ENCODE measurements at places on chromosomes 7 and 10.

- no peak for DNase-seq
Observed at GRCh38 chr7:155032978-155033377, 30.1 kb upstream of the PAXIP1 start.

DNA sequence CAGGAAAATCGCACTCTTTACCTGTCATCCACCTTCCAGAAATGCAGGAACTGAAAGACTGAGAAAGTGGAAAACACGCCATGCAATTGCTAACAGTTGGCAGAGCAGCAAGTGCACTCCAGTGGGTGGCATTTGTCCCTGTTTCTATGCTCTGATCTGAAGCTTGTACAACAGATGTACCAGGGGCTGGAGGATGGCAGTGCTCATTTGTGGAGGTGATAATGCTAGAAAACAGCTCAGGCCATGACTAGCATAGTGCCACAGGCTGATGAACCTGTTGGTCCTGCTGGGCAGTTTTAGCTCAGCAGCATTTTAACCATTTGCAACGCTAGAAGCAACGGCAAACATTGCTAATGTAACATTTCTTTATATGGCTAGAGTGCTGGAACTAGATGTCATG is 199.9 kb upstream of the NRP1 start:
- DNase-seq: no peak

DNA sequence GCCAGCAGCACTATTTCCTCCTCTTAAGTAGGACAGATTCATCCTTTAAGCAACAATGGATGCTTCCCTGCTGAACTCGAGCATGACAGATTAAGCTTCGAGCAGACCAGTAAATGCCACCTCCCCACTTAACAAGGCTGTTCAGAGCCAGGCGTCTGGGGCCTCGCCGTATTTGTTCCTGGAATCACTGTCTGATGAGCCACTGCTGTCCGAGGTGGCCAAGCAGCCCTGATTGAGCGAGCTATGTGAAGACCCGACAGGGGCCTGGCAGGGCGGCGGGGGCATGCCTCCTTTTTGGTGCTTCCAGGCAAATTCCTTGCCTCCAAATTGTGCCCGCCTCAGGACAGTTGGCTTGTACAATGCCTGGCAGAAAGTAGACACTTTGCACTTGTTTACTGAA is 862.6 kb downstream of the NRG3 start:
- no peak for DNase-seq

DNA sequence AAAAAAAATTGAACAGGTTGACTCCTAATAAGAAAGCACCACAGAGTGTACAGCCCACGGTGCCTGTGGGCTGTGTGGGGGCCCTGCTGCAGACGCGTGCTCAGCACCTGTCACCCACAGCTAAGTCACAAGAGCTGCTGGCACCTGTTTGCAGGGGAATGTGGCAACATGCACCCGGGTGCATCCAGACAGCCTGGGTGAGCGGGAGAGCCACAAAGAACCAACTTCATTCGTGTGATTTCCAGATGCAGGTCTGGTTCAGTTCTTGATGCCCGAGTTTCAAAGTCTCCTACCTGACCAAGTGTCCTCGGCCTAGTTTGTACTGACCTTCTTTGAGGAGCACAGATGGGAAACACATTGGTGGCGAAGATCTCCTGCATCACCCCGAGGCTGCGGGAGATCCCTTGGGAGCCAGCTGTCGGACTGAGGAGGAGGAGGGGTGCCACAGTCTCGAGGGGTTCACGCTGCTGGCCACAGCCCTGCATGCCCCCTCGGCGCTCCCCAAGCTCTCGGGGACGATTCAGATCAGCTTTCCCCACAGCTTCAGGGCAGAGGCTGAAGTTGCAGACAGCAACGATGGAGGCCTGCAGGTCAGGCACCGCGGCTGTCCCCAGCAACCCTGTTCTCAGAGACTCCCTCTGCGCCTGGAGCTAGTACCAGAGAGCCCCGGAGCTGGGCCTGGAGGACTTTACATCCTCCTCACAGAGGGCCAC is 35.3 kb downstream of the AMZ1 start:
- no peak for DNase-seq

DNA sequence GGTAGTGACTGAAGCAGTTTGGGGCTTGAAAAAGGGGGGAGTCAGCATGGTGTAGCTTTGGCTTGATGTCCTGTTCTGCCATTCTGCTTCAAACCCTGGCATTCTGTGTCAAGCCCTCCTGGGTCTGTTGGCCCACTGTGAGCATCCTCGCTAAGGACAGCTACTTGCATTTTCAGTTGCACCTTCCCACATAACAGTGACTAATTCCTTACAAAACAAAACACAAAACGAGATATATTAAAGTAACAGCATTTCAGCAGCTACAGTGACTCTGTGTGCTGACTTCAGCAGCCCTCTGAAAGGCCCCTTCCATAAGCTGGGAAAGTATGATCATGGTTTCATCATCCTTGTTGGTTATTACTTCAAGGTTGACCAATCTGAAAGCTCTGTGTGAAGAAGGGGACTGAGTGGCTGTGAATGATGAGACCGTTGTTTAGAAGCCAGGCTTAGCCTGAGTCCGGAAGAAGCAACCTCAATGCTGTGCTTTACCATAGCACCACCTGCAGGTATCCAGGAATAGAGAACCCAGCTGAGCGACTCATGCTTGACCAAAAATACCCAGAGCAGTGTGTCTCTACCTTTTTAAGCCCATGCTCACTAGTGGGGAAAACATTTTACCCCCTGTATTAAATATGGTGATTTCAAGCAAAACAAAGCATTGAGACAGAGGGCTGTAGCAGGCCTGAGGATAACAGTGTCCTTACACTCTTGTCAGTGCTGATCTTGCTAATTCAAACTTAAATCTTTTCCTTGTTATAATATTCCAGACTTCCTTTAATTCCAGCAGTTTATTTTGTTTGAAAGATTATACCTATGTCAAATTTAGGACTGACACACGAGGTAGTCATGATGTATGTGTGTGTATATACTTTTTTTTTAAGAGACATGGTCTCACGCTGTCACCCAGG is 42.6 kb upstream of the CC2D2B start:
- DNase-seq: peak; percentile 51

GRCh38 chr7:25358926-25359325 is 130.6 kb upstream of the NPVF start:
- DNase-seq: no peak

DNA sequence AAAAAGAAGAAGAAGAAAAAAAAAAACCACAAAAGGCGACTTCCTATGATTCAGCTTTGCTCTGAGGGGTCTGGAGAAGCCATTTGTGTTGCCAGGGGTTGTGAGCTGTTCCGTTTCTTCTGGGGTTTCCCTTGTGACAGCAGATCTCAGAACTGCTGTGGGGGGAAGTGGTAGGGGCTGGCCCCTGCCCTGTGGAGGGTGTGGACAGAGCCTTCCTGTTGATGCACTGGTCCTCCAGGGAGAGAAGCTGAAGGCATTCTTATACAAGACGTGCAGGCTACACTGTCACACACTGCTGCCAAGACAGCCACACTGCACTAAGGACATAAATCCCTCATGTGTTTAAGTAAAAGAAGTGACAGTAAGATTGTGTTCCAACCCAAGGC is 17.3 kb upstream of the CSGALNACT2 start:
- no peak for DNase-seq

- DNase-seq: no peak
Observed at GRCh38 chr10:76091926-76092325, 660.5 kb downstream of the LRMDA start.

GRCh38 chr10:74231375-74231774 is 80.4 kb downstream of the ADK start:
- DNase-seq: peak; percentile 48
